ENCODE measurements at places on chromosomes 12 and 14. TPM values are rescaled to one million over a fixed set of nuclear protein-coding genes. Genes with fewer than 3 reads are reported as not detected.

The TROAP gene
- total RNA-seq: 0.80 TPM

The CLEC7A gene
- total RNA-seq: 0.89 TPM

The TMEM132D gene
- not detected for total RNA-seq

The ERP27 gene
- 11.5 TPM for total RNA-seq

The SYNDIG1L gene
- not detected for total RNA-seq

The C14orf180 gene
- not detected for total RNA-seq

The SLC5A8 gene
- total RNA-seq: not detected

The DDN gene
- total RNA-seq: not detected

The AMHR2 gene
- not detected for total RNA-seq

The AVPR1A gene
- total RNA-seq: not detected

The AKAP6 gene
- 4.4 TPM for total RNA-seq

The SLC38A1 gene
- 272 TPM for total RNA-seq

The ZFP36L1 gene
- 227 TPM for total RNA-seq

The FZD10 gene
- not detected for total RNA-seq

The RNASE2 gene
- not detected for total RNA-seq

The FIGNL2 gene
- total RNA-seq: 1.2 TPM

The FAM181A gene
- total RNA-seq: not detected

The B4GALNT1 gene
- not detected for total RNA-seq

The CLEC4D gene
- not detected for total RNA-seq

The ZBTB1 gene
- total RNA-seq: 104 TPM

The MYO1A gene
- 1.2 TPM for total RNA-seq

The SLC10A1 gene
- total RNA-seq: not detected

The LBHD2 gene
- total RNA-seq: not detected

The NRL gene
- 2.9 TPM for total RNA-seq

The BEST3 gene
- total RNA-seq: not detected

The ART4 gene
- total RNA-seq: not detected

The ADAM21 gene
- total RNA-seq: not detected

The SLC25A47 gene
- total RNA-seq: not detected

The RAD51AP1 gene
- 0.58 TPM for total RNA-seq

The NEUROD4 gene
- total RNA-seq: not detected

The PRB3 gene
- total RNA-seq: not detected

The CD4 gene
- total RNA-seq: 285 TPM

The RNU4-1 gene
- 1,200 TPM for total RNA-seq

The CIROP gene
- not detected for total RNA-seq

The FGF23 gene
- not detected for total RNA-seq

The RDH12 gene
- not detected for total RNA-seq

The PLXNC1 gene
- 26.4 TPM for total RNA-seq

The KRT6B gene
- not detected for total RNA-seq

The FAM222A gene
- total RNA-seq: 0.69 TPM

The KRT83 gene
- not detected for total RNA-seq

The PMEL gene
- total RNA-seq: not detected

The KRT2 gene
- 0.23 TPM for total RNA-seq

The GALNT6 gene
- 4.9 TPM for total RNA-seq

The KLRG1 gene
- 55.8 TPM for total RNA-seq

The PTCSC3 gene
- total RNA-seq: not detected

The PCED1B gene
- total RNA-seq: 44.3 TPM

The SAMD15 gene
- total RNA-seq: 0.38 TPM

The GALNT4 gene
- total RNA-seq: 7.6 TPM

The FLRT2 gene
- total RNA-seq: 0.03 TPM

The HOXC12 gene
- total RNA-seq: not detected

The SMOC1 gene
- not detected for total RNA-seq

The KRT75 gene
- not detected for total RNA-seq

The SLC17A8 gene
- not detected for total RNA-seq

The CLEC12A gene
- total RNA-seq: not detected

The SLCO1B3 gene
- not detected for total RNA-seq

The PLD4 gene
- total RNA-seq: not detected

Data from CD4-positive, alpha-beta memory T cell (primary cell).